ENCODE measurements at places on chromosomes 2 and 18. TPM values are rescaled to one million over a fixed set of nuclear protein-coding genes. Genes with fewer than 3 reads are reported as not detected.

Gene SIGLEC15
- total RNA-seq = 4.2 TPM

Gene GALNT13
- total RNA-seq = 1.4 TPM

- H3K36me3 ChIP-seq = no peaks in the 10 kb centered on the region
- H3K27me3 ChIP-seq = no peaks in the 10 kb centered on the region
- no peak overlapping the region for H3K4me3 ChIP-seq
These were observed 709.8 kb upstream of the FANCL start for GRCh38 chr2:58950795-58951462.

- H3K36me3 ChIP-seq = peaks cover 54% of the 10 kb centered on the region
- no peak overlapping the region for H3K4me3 ChIP-seq
- no peak for DNase-seq
- no peaks in the 10 kb centered on the region for H3K4me1 ChIP-seq
- H3K27me3 ChIP-seq = no peaks in the 10 kb centered on the region
- H3K27ac ChIP-seq = no peak overlapping the region
These were observed 18.6 kb upstream of the KCNJ13 start for GRCh38 chr2:232794981-232795380.

GRCh38 chr2:172092716-172093415 is 7.6 kb downstream of the DLX1 start:
- H3K27me3 ChIP-seq = peaks cover 100% of the 10 kb centered on the region
- no peaks in the 10 kb centered on the region for H3K36me3 ChIP-seq
- peaks cover 9% of the 10 kb centered on the region for H3K4me1 ChIP-seq
- no peak overlapping the region for H3K27ac ChIP-seq
- DNase-seq = no peak

DNA sequence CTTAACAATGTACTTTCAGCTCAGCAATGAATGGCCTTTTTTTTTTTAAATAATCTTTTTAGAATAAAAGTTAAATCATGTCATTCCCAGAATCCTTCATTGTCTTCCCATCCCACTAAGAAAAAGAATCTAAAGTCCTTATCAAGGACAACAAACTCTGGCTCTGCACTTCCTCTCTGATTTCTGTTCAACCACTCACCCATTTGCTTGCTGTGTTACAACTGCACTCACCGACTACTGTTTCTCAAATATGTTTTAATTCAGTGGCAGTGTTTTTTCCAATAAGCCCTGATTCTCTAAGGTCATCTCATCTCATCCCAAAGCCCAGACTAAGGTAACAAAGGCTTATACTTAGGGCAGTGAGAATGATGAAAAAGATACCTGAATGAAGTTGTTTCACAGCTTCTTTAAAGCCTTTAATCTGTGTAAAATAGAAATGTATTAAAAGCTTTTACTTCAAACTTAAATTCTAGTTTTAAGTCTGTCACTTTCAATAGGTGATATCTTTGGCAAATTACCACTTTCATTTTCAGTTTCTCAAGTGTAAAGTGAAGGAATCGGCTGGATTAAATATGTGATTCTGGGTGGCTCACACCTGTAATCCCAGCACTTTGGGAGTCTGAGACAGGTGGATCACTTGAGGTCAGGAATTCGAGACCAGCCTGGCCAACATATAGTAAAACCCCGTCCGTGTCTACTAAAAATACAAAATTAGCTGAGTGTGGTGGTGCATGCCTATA is 87.6 kb downstream of the RBBP8 start:
- H3K4me1 ChIP-seq = no peaks in the 10 kb centered on the region
- H3K27ac ChIP-seq = no peak overlapping the region
- no peak for DNase-seq
- H3K27me3 ChIP-seq = no peaks in the 10 kb centered on the region

Gene MAB21L4
- total RNA-seq = not detected

GRCh38 chr2:205245001-205245400 is 437.3 kb upstream of the NRP2 start:
- H3K4me1 ChIP-seq = no peaks in the 10 kb centered on the region
- H3K27ac ChIP-seq = no peak overlapping the region
- no peaks in the 10 kb centered on the region for H3K36me3 ChIP-seq
- no peaks in the 10 kb centered on the region for H3K27me3 ChIP-seq
- H3K4me3 ChIP-seq = no peak overlapping the region
- no peak for DNase-seq

DNA sequence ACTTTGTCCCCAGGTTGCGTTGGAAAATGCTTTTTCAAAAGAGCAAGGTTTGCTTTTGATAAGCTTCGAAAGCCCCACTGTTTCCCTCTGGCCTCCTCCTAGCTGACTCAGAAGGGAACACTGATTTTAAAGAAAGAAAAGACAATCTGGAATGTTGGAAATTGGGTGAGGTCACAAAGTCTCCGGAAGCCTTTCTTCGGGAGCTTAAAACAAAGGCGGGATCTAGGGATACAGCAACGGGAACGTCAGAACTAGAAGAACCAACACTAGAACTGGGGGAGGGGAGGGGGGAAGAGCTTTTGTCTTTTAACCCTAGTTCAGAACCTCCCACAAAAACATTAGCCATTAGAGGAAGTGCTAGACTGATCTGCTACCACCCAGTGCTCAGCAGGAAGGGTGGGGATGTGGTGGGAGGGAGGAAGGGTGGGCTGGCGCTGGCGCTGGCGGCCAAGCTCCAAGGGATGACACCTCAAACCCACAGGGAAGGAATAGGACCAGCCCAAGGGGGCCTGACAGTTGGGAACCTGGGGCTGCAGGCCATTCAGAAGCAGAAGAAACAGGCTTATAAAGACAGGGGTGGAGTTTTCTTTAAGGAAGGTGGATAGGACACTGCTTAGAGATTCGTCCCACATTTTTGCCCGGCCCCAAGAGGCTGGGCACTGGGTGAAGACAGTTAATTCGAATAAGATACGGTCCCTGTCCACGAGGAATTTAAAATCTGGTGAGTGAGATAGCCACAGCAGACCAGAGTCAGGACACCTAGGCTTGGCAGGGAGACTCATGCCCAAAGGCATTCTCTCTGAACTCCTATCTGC is 1.7 kb downstream of the TMSB10 start:
- H3K36me3 ChIP-seq = no peaks in the 10 kb centered on the region
- no peaks in the 10 kb centered on the region for H3K27me3 ChIP-seq
- peak; percentile 4 for DNase-seq
- H3K4me3 ChIP-seq = peak overlapping the region; percentile 71
- peak overlapping the region; percentile 18 for H3K27ac ChIP-seq

DNA sequence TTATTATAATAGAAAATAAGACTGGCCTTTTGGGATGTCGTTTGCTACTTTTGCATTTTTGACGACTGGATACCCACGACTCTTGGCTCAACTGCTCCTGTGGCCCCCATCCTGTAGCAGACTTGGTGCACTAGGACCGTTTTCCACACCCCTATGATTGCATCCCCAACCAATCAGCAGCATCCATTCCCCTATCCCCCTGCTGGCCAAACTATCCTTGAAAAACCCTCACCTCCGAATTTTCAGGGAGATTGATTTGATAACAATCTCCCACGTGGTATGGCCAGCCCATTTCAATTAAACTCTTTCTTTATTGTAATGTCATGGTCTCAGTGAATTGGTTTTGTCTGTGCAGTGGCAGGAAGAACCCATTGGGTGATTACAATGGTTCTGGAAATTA is 37.9 kb upstream of the TTR start:
- H3K4me1 ChIP-seq = no peaks in the 10 kb centered on the region
- no peaks in the 10 kb centered on the region for H3K36me3 ChIP-seq
- DNase-seq = no peak
- H3K27me3 ChIP-seq = no peaks in the 10 kb centered on the region

Gene IL1R1
- 0.21 TPM for total RNA-seq

- no peaks in the 10 kb centered on the region for H3K4me1 ChIP-seq
- peak; percentile 93 for DNase-seq
- H3K27ac ChIP-seq = no peak overlapping the region
- no peaks in the 10 kb centered on the region for H3K36me3 ChIP-seq
- H3K4me3 ChIP-seq = no peak overlapping the region
These were observed 297.6 kb downstream of the PARD3B start for GRCh38 chr2:204842661-204843485.

Gene QPCT
- 0.33 TPM for total RNA-seq

DNA sequence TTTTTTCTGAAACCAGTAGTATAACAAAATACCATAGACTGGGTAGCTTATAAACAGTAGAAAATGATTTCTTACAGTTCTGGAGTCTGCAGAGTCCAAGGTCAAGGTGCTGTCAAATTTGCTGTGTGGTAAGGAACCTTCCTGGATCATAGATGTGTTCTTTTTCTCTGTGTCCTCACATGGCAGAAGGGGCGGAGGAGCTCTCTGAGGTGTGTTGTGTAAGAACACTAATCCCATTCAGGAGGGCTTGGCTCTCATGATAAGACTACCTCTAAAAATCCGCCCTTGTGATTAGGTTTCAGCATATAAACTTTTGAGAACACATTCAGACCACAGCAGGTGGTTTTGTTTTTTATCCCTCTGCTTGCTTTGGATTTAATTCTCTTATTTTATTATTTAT is 25.7 kb downstream of the ANKRD62 start:
- no peak for DNase-seq
- H3K4me1 ChIP-seq = no peaks in the 10 kb centered on the region
- H3K36me3 ChIP-seq = no peaks in the 10 kb centered on the region
- H3K4me3 ChIP-seq = no peak overlapping the region

DNA sequence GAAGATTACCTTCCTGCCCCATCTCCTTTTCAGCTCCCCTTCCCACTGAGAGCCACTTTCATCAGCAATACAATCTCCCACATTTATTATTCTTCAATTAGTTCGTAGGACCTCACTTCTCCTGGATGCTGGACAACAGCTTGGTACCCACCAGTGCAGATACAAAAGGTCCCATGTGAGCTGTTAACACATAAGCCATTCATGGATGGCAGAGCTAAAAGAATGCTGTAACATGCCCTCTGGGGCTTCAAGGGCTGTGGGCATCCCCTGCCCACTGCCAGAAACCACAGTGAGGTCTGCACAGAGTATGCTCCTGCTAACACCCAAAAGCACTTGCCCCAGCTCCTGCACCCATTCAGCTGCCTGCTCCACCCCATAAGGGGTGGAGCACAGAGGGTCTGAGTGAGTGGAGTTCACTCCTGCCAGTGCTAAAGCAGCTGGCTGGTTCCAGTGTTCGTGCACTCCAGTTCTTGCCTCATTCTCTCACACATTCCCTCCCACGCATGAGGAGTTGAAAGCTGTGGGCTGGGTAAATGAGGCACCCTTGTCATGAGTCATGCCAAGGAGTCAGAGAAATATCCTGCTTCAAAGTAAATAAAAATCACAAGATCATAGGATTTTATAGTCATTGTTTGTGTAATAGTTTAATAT is 305.9 kb upstream of the TMEFF2 start:
- no peaks in the 10 kb centered on the region for H3K36me3 ChIP-seq
- H3K27me3 ChIP-seq = no peaks in the 10 kb centered on the region
- no peak overlapping the region for H3K4me3 ChIP-seq
- H3K4me1 ChIP-seq = no peaks in the 10 kb centered on the region

DNA sequence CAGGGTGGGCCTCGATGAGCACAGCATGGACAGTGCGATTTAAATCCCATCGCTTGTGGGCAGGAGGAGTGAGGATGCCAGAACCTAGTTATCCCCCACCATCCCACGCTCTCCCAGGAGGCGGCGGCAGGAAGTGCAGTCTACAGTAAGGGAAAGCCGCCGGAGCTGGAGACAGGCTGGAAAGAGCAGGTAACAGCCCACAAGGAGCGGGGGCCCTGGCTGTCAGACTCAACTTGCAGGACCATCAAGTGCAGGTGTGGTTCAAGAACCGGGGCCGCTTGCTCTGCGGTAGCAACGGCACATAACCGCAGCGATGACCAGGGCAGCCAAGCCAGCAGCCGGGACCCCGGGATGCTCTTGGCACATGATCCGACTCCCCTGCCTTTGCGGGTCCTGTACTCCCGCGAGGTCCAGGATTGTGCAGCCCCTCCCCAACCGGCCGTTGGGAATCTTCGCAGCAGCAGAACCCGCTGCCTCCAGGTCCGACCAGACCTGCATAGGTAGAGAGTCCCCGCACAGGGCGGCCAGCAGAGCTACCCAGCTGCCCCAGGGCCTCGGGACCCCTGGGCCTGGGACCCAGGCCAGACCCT is 82.1 kb downstream of the BIN1 start:
- H3K4me3 ChIP-seq = peak overlapping the region; percentile 38
- no peaks in the 10 kb centered on the region for H3K4me1 ChIP-seq
- DNase-seq = peak; percentile 64
- H3K27me3 ChIP-seq = no peaks in the 10 kb centered on the region

Gene TMEM178A
- total RNA-seq = 22.5 TPM

DNA sequence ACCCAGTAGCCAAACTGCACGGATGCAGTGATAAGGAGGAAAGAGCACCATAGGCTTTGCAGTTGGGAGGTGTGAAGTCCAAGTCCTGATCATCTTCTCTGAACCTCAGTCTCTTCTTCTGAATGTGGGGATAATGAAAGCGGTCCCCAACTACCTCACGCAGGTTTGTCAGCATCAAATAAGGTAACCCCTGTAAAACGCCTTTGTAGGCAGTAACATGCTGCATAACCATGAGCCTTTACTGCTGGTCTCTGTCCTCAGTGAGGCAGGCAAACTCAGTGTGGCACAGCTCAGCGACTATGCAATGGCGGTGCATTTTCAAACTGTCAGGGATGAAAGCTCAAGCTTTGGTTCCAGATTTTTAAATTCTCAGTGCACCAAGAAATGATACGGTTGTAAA is 46.1 kb downstream of the DNMT3A start:
- H3K4me1 ChIP-seq = peaks cover 35% of the 10 kb centered on the region
- H3K27ac ChIP-seq = peak overlapping the region; percentile 85
- DNase-seq = no peak
- H3K36me3 ChIP-seq = peaks cover 3% of the 10 kb centered on the region
- H3K27me3 ChIP-seq = no peaks in the 10 kb centered on the region

Gene CRYBA2
- total RNA-seq = not detected

Gene TSPYL6
- total RNA-seq = not detected

DNA sequence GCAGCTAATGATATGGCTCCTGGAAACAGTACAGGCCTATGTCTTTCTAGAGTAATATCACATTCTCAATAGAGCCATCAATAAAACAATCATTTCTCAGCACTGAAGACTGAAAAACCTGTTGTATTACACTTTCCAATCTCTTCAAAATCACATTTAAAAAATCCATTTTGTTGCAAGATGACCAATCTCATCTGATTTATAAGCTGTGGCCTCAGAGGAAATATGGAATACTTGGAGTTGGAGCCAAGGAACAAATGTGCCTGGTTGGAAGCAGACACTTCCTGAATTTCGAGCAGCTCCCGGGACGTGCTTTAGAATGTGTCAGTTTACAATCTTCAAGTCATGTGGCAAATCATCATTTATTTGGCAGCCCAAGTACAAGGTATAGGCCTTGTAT is 114.5 kb downstream of the ADCYAP1 start:
- peaks cover 18% of the 10 kb centered on the region for H3K4me1 ChIP-seq
- H3K4me3 ChIP-seq = no peak overlapping the region
- H3K27ac ChIP-seq = no peak overlapping the region
- H3K36me3 ChIP-seq = no peaks in the 10 kb centered on the region
- no peak for DNase-seq
- H3K27me3 ChIP-seq = no peaks in the 10 kb centered on the region

Gene DIPK1C
- total RNA-seq = not detected

Gene ITPRIPL1
- total RNA-seq = 1.3 TPM

DNA sequence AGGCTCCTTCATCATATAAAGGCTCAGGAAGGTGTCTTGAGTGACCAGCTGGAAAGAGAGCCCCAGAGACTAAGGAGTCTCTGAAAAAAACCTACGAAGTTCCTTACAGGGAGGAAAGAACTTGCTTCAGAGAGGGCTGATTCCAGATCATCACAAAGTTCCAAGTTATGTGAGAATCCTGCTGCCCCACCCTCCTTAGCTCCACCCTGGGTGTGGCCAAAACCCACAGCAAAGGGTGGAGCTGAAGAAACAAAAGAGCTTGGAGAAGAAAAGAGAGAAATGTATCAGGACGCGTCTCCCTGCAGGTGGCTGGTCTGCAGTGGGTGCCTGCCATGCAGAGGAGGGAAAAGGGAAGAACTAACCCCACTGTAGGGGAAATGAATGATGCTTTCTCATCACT is 32.8 kb upstream of the ZNF396 start:
- H3K4me1 ChIP-seq = no peaks in the 10 kb centered on the region
- H3K27me3 ChIP-seq = no peaks in the 10 kb centered on the region
- H3K27ac ChIP-seq = no peak overlapping the region
- H3K36me3 ChIP-seq = no peaks in the 10 kb centered on the region

Gene CD8B2
- not detected for total RNA-seq

All from cardiac muscle cell (in vitro differentiated cells and primary cell).